Lung (tissue), 17 donors: ENCODE measurements at places on chromosomes 13 and 19.

DNA sequence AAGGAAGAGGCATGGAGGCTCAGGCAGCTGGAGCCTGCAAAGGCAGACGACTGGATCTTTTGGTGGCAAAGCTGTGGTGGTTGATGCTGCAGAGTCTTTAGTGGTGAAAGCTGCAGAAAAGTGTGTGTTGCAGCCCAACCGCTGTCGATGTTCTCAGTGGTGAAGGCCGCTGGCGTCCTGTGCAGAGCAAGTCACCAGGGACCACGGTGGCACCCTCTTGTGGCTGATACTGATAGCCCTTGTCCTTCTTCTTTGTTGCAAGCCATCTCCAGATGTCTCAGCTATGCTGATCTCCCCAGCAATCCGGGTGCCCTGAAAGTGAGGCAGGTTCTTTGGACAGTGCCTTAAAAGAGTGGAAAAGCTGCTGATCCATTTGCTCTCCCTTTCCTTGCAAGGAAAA lies 610.9 kb upstream of the PCDH9 start:
- DNase-seq, result no peak

- no peak for DNase-seq
These were observed 4.5 kb downstream of the REXO1 start for GRCh38 chr19:1843646-1844394.

- no peak for DNase-seq
These were observed 277.5 kb downstream of the NHLRC3 start for GRCh38 chr13:39315796-39316195.

DNA sequence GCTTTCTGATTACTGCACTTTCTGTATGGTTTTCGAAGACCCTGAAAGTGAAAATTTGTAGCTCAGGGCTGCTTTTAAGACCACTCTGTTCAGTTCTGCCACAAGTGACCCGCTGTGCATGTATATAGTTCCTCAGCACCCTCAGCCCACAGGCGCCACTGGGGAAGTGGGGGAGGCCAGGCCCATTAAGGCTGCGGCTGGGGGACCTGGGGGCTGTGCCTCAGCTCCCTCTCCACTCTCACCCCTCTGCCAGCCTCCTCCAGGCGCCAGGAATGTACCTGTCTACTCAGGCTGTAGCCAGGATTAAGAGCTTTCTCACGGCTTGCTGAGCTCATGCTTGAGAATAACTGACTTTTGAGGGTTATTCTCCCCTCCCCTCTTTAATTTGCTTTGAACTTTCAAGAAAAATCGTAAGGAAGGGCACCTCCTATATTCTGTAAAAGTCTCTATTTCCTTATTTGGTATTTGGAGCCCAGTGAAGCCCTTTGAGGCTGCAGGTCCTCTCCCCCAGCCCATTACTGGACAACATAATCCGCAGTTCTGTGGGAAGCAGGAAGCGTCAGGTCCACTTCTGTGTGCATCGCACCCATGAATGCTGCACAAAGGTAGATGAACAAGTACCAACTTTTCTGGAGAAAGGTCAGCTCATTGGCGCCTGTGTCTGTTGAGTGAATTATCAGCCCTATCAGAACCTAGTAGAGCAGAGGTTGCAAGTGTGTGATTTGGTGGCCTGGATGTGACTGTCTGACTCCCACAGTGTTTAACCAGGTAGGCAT lies 29.6 kb downstream of the GJA3 start:
- no peak for DNase-seq

- DNase-seq, result peak; percentile 66
These were observed 16.5 kb downstream of the LRRC4B start for GRCh38 chr19:50551715-50552187.

DNA sequence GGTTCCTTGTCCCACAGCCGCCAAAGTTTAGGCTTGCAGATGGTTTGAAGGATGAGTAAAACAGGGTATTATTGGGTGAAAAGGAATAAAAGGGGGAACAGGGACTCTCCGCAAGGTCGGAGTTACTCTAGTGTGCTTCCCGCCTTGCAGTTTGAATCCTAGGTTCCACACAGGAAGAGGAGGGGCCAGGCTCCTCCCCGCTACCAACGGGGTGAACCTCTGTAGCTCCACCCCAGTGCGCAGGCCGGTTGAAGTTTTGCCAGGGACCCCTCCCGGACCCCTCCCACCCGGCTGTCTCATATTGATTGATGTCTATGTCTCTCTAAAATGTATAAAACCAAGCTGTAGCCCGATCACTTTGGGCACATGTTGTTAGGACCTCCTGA lies 11.6 kb upstream of the GTF2F2 start:
- no peak for DNase-seq

- DNase-seq, result no peak
These were observed 16.1 kb downstream of the CEACAM1 start for GRCh38 chr19:42512130-42512636.

DNA sequence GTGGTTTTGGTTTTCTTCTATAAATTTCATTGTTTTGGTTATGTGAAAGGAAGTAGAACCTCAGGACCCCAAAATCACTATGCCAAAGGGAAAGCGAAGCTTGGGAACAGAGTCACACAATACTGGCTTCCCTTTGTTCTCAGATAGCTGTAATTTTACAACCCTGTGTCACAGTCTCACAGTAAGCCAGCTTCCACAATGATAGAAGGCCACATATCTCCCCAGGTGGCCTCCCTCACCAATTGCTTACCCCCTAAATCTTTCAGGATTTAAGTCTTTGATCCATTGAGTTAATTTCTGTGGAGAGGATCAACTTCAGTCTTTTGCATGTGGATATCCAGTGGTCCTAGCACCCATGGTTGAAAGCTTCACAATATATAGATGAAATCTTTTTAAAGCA lies 58.7 kb downstream of the SLC15A1 start:
- DNase-seq, result no peak

- no peak for DNase-seq
These were observed 20.4 kb downstream of the POU2F2 start for GRCh38 chr19:42111811-42112210.

DNA sequence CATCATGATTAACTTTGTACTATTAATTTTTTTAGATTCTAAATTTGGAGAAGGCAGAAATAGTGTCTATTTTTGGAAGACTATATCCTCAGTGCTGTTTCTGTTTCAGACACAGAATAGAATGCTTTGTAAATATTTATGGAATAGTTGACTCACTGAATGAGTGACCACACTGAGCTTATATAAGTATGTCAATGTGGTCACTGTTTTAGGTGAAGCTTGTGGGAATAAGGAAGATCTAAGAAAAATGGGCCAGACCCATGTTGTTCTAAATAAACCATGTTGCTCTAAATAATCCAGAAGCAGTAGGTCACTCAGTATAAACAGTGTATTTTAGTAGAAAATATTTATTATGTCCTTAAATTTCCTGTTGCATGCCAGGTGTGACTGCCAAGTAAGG lies 45.5 kb upstream of the DACH1 start:
- DNase-seq, result no peak
